Muscle of leg (tissue), 16 donors: ENCODE measurements at places on chromosomes 7 and 10.

GRCh38 chr7:93799750-93800357 lies 90.7 kb downstream of the TFPI2 start:
- peak; percentile 3 for DNase-seq

GRCh38 chr7:155791214-155791737 lies 21.0 kb downstream of the SHH start:
- no peak for DNase-seq

- DNase-seq, result no peak
These were observed 82.9 kb upstream of the PDGFA start for GRCh38 chr7:602341-603141.

DNA sequence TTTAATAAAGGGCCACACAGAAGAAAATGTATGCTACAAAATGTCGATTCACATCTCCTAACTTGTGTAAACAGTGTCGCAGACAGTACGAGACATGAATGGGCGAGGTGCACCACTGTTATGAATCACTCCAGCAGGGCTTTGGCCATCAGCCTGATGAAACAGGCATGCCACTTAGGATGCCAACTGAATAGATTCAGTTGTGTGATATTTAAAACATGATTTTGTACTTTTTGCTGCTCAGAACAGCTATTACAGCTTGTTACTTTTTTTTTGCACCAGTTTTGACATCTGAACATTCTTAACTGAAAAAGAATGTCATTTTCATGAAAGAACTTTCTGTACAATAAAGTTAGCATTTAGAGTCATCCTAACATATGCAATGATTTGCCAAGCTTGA lies 138.1 kb downstream of the VTI1A start:
- no peak for DNase-seq

DNA sequence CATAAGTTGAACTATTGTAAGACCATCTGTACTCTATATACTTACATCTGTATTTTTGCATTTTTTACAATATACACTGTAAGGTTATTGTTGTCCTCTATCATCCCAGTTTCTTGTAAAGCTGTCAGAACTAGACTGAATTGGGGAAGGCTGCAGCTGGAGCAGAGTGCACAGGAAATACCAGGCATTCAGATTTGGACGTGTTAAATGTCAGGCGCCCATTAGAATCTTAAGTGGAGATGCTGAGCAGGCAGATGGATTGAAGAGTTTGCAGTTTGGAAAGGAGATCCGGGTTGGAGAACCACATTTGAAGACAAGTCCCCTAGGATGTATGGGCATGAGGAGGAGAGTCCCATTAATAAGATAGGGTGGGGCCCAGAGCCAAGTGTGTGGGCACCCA lies 40.4 kb downstream of the MTURN start:
- DNase-seq, result peak; percentile 51

- DNase-seq, result no peak
These were observed 142.9 kb downstream of the NOC3L start for GRCh38 chr10:94219829-94220228.

DNA sequence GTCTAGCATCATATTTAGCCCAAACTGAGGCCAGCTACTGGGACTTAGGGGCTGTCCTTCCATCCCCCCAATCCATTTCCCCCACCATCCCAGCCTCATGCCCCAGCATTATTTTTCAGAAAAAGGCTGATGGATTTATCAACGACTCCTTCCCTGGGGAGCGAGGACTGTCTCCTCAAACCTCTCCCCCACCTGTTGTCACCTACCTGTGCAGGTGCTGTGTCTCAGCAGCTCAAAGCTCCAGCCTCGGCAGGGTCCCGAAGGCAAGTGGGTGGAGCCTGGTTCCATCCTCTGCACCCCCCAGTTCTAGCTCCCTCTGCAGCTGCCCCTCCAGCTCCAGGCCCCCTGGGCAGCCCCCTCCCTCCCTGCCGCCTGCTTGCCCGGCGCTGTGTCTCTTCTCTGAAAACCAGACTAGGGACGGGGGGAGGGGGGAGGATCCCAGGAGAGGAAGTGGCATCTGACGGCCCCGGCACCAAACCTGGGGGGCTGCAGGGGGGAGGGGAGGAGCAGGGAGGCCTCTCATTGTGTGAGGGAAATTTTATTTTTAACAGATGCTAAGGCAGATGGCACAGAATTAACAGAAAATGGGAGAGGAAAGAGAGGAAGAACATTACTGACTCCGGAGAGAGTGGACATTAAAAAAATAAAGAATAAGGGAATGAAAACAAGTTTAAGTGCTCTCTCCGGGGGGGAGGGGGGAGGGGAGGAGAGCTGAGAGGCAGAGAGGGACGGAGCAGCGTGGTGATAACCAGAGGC lies 61.7 kb upstream of the PAX2 start:
- no peak for DNase-seq

GRCh38 chr7:78463039-78463438 lies 664.5 kb downstream of the PHTF2 start:
- no peak for DNase-seq

- no peak for DNase-seq
These were observed 97.4 kb downstream of the ZPBP start for GRCh38 chr7:49995681-49996080.

- no peak for DNase-seq
These were observed 241.6 kb upstream of the GPR26 start for GRCh38 chr10:123424537-123424936.

- DNase-seq, result no peak
These were observed 7.2 kb downstream of the ITIH5 start for GRCh38 chr10:7659560-7659959.

DNA sequence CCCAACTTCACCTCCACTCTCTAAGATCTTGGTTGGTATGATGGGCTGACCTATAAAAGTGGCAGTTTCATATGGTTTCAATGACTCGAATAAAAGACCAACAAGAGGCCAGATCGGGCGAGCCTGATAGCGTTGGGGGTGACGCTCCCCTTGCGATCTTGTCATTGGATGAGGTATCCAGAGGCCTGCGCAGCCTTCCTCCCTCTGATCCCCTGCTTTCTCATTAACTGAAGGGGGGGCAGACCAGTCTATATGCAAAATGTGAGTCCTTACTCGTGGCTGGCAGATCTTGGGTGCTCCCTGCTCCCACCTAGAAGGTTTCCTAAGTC lies 937 bp upstream of the COBL start:
- DNase-seq, result no peak

DNA sequence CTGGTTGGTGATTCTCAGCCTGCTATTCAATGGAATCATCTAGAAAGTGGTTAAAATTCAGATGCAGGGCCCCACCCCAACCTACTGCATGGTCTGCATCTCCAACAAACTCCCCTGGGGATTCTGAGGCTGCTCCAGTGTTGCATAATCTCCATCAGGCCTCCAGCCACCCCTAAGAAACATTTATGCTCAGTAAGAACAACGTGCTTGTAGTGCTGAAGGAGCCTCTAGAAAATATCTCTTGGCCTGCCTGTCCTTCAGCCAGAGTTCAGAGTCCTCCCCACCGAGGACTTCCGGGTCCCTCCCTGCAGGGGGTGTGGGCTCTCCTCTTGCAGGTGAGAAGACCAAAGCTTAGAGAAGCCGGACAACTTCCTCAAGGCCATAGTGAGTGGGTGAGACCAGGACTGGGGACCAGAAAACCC lies 159.8 kb downstream of the SH3PXD2A start:
- DNase-seq, result peak; percentile 36

- peak; percentile 89 for DNase-seq
These were observed 253.2 kb downstream of the BMPER start for GRCh38 chr7:34158368-34159153.

DNA sequence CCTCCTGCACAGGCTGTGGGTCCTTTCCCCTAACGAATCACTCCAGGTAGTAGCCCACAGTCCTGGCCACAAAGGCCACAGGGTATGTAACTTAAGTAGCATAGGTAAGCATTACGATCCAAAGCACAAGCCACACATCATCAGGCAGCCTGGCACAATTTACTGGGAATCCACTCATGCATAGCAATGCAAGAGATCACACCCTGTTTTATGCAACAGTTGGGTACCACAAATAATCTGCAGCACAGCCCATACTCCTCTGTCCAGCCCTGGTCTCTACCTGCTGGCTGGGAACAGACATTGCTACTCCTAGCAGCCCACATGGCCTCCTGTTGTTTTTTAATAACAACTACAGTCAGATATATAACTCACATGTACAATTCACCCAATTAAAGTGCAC lies 34.3 kb downstream of the SRPK2 start:
- no peak for DNase-seq

DNA sequence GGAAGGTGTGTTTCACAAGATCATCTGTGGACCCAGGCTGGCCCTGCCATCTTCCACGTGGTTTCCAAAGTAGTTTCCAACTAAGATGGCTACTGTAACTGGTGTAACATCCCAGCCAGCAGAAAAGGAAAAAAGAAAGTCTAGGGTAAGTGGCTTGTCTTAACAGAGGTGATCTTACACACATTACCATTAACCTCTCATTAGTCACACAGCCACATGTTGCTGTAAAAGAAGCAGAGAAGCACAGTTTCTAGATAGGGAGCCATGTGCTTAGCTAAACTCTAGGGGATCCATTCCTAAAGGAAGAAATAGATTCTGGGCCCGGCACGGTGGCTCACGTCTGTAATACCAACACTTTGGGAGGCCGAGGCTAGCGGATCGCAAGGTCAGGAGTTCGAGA lies 54.3 kb downstream of the ZNF438 start:
- DNase-seq, result no peak

- no peak for DNase-seq
These were observed 2.2 kb downstream of the GTF2IRD1 start for GRCh38 chr7:74455928-74456327.

- no peak for DNase-seq
These were observed 202.3 kb upstream of the PITRM1 start for GRCh38 chr10:3374914-3375313.

DNA sequence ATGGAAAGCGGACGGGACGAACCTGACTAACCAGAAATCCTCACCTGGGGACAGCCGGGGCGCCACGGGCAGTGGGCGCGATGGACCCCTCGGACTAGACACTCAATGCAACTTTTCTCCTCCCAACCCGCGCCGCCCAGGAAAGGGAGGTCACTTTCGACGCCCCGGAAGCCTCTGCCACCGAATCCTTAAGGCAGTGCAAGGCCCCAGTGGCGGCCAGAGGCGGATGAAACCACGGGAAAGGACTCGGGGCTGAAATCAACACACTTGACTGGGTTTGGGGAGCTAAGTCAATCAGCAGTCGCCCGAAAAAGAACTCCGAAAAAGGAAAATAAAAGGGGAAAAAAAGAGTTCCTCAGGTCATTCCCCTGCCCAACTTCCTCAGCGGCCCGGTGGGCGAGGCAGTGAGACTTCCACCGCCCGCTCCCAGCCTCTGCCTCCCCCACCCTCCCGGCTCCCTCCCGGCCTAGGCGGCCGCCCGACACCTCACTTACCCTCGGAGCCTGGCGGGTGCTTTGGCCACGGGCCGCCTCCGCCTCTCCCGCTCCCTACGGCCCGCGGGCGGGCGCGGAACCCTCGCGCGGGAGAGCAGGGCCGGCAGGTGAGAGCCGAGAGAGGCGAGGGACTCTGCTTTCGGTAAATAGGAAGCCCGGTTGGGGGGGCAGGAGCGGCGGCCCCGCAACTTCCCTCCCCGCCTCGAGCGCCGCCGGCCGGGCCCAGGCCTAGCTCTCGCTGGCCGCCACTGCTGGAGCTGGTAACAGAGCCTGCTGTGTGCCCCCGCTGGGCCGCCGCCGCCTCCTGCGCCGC lies 518 bp downstream of the WAPL start:
- peak; percentile 81 for DNase-seq

DNA sequence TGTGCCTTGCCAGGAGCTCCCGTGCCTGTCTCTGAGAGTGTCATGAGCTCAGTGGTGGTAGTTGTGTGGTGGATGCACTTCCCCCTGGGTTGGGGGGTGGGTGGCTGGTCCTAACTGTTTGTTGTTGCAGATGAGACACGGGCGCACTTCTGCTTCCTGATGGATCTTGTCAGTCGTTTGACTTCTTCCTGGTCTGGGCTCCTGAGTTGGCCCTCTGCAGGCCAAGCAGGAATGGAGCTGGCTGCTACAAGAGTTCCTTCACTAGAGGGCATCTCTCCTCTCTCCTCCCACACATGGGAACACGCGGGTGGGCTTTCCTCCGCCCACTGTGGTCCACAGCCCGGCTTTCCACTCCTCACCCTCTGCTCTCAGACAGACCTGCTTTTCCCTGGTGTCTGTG lies 82.0 kb downstream of the BMS1 start:
- no peak for DNase-seq

GRCh38 chr10:75941223-75941801 lies 509.9 kb downstream of the LRMDA start:
- DNase-seq, result no peak
